NCI-H510A (cell line): ENCODE measurements at places on chromosomes 16 and 17.
A peak's percentile ranks its signal among the peaks of the same experiment; 100 is the strongest.

GRCh38 chr17:27504188-27504995, 48.1 kb downstream of the KSR1 start:
- DNase-seq = peak; percentile 53

DNA sequence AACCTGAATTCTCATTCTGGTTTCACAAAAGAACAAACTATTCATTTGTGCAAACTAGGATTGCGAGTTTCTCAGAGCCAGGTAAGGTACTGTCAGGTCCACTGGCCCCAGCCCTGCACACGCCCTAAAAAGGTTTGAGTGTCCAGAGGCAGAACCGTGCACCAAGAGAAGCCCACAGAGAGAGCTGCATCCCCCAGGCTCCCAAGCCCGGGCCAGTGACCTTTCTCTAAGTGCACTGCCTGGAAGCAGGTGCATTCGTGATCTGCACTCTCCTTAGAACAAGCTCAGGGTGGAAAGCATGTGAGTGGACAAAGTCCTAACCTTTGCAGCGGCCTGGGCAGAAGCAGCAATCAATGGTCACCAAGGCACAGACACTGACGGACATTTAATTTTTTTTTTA, 26.8 kb downstream of the MEAK7 start:
- no peak for DNase-seq

GRCh38 chr16:49057391-49057790, 224.2 kb downstream of the CBLN1 start:
- DNase-seq = no peak

GRCh38 chr16:10114409-10114808, 67.8 kb downstream of the GRIN2A start:
- no peak for DNase-seq

DNA sequence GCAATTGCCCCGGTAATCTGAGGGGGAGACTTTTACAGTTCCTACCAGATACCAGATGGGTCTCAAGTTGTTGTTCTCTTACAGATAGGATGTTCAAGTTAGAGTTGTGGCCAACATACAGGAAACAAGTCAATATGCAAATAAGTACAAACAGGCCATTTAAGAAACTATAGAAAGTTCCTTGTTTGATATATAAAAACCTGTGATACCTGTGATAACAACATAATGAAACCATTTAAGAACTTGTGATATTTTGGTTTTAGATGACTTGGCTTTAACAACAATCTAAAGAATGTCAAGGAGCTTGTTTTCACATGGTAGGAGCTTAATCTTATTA, 16.8 kb downstream of the CDR2 start:
- DNase-seq = no peak

GRCh38 chr17:31008374-31009041, 37.7 kb downstream of the RNF135 start:
- DNase-seq = peak; percentile 88

GRCh38 chr17:67080804-67081203, 36.5 kb downstream of the CACNG1 start:
- DNase-seq = no peak

GRCh38 chr17:67689534-67690177, 28.1 kb upstream of the NOL11 start:
- DNase-seq = peak; percentile 21

- no peak for DNase-seq
These were observed 576 bp downstream of the ZNF768 start for GRCh38 chr16:30525844-30526136.

DNA sequence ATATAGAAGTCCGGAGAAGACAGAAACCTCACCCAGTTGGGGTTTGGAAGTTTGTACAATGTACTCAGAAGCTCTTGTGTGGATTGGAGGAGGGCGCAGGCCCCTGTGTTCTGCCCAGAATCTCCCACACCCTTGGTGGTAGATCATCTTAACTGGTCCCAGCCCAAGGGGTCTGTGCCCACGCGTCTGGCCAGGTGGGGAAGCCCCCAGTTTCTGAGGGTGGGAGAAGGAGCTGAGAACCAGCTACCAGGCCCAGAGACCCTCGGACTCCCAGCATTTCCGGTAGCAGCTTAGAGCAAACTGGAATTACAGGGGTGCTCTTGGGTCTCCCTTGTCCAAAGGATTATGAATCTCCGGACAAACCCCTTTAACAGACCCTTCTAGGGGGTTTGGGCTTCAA, 2.3 kb upstream of the PPP1R9B start:
- DNase-seq = no peak

DNA sequence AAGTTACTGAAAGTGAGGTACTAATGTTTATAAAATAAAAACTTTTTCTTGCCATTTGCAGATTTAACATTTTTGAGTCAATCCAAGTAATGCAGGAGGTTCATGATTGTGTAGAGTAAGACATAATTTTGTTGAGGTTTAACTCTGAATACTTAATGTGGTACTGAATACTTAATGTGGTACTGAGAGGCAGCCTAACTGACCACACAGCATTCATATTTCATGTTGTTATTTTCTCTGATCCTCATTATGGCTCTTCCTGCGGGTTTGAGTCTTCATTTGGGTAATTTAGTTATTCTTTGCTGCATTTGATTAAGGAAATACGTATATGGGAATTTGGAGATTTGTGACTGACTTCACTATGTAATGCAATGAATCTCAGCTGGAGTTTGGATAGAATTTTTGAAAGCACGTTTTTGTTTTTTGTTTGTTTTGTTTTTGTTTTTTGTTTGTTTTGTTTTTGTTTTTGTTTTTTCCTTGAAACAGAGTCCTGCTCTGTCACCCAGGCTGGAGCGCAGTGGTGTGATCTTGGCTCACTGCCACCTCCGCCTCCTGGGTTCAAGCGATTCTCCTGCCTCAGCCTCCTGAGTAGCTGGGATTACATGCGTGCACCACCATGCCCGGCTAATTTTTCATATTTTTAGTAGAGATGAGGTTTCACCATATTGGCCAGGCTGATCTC, 3.8 kb downstream of the SF3B3 start:
- DNase-seq = no peak

DNA sequence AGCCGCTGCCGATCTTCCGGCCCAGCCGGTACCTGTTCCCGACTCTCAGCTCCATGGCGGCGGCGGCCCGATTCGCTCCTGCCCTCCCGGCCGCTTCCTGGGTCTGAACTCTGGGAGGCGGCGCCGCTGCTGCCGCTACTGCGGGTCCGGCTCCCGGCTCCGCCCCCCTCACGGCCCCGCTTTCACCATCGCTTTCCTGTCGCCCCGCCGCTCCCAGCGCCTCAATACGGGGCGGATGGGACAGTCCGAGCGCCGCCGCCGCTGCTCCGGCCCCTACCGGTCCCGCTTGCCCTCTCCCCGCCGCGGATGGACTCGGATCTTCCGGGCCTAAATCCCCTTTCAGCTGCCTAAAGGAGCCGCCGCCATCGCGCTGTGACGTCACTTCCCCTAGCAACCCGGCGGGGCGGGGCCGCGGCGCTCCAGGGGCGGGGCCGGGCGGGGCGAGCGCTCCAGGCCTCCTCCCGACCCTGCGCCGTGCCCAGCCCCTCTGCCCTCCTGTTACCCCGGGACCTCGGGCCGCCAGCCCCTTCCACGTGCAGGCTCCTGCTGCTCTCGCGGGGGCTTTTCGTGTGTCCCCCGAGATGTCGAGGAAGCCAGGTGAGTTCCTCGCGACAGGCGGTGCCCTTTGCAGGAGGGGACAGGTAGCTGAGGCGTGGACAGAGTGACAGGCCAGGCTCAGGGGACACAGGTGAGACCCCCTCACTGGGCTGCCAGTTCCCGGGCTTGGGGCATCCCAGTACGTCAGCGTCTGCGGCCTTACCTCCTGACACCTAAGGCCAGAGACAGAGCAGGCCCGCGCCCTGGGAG, at the start of gene CSNK1D:
CSNK1D (minus strand) TSS at position 374 of the 807 bp plus-strand sequence; CDS start at position 55, 319 bp downstream.
- DNase-seq = peak; percentile 66

DNA sequence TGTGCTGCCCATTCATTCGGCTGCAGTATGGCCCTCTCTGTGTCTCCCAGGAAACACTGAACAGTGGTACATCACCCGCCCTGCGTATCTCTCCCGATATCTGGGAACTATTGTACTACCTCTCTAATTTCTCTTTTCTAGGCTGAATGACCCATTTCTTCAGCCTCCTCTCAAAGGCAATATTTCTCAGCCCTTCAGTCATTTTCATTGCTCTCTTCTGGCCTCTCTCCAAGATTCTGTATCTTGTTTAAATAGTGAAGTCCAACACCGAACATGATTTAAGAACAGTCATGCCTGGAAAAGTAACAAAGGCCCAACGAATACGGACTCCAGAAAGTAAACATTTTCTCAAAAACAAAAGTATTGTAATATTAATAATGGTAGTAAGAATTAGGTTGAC, 220.1 kb downstream of the ZFHX3 start:
- DNase-seq = no peak

- DNase-seq = no peak
These were observed 2.1 kb downstream of the PIK3R6 start for GRCh38 chr17:8865385-8865784.

- DNase-seq = no peak
These were observed 7.3 kb upstream of the DPEP3 start for GRCh38 chr16:67987460-67988160.

GRCh38 chr16:77759201-77759600, 29.2 kb upstream of the VAT1L start:
- DNase-seq = no peak

DNA sequence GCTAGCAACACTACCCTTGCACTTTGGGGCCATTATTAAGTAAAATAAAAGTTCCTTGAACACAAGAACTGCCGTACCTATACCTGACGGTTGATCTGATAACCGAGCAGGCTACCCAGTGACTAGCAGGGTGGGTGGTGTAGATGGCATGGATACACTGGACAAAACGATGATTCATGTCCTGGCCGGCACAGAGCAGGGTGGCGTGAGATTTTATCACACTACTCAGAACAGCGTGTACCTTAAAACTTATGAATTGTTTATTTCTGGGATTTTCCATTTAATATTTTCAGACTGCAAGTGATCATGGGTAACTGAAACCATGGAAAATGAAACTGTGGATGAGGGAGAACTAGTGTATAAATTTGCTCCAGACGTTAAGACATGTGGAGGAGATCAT, 41.0 kb upstream of the MSI2 start:
- no peak for DNase-seq

- DNase-seq = peak; percentile 30
These were observed 111.2 kb downstream of the ANKRD11 start for GRCh38 chr16:89378947-89379771.

DNA sequence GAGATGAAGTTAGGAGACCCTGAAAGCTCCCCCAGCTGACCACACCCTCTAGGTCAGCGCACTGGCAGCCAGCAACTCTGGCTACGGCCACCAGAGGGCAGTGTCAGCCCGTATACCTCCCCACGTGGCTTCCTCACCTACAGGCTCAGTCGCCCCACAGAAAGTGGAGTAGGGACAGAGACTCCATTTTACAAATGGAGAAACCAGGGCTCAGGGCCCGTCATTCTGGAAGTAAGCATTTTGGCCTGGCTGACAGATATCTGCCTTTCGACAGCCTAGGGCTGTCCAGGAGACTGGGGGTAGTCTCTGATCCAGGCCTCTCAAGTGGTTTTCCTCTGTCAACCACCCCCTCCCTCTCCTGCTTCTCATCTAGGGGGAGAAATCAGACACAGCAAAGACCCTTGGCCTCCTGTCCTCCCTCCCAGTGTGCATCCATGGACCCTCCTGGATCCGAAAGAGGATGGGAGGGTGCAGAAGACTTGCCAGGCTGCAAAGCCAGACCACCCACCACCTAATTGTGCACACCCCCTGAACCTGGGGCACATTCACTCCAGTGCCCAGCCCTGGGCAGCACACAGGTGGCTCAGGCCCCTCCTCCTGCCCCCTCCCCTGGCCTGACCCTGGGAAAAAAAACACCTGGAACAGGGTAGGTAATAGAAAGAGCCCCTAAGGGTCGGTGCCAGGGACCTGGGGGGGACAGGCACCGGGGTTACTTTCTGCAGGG, 3.8 kb upstream of the HAP1 start:
- peak; percentile 80 for DNase-seq

DNA sequence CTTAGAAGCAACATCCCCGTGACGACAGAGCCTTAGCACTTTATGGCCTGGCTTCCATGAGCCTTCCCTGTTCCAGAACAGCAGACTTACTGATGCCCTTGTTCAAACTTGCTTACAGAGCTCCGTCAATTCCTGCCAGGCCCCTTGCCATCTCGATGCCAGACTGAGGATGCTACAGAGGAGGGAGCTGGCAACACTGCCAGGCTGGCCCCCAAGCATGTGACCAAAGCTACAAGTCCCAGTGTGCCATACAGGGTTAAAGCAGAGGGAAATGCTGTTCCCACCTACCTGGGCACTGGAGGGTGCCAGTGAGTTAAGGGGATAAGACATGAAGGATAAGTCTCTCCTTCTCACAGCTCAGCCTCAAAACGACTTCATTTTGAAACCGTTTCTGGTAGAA, 33.5 kb upstream of the SREBF1 start:
- no peak for DNase-seq

GRCh38 chr16:2429771-2430663, 770 bp downstream of the CCNF start:
- DNase-seq = no peak

GRCh38 chr16:72841506-72841905, 206.4 kb downstream of the ZFHX3 start:
- DNase-seq = no peak

- DNase-seq = no peak
These were observed 81.6 kb downstream of the DNAH17 start for GRCh38 chr17:78495634-78496033.

GRCh38 chr17:78748730-78749317, 33.2 kb downstream of the CYTH1 start:
- DNase-seq = no peak

- DNase-seq = peak; percentile 62
These were observed 175.3 kb downstream of the UTP18 start for GRCh38 chr17:51435641-51436091.

- peak; percentile 67 for DNase-seq
These were observed 72.8 kb upstream of the MED9 start for GRCh38 chr17:17403899-17404576.

GRCh38 chr16:84985079-84986065, 26.0 kb downstream of the ZDHHC7 start:
- no peak for DNase-seq

- DNase-seq = no peak
These were observed 4.3 kb upstream of the METRN start for GRCh38 chr16:710500-711075.

DNA sequence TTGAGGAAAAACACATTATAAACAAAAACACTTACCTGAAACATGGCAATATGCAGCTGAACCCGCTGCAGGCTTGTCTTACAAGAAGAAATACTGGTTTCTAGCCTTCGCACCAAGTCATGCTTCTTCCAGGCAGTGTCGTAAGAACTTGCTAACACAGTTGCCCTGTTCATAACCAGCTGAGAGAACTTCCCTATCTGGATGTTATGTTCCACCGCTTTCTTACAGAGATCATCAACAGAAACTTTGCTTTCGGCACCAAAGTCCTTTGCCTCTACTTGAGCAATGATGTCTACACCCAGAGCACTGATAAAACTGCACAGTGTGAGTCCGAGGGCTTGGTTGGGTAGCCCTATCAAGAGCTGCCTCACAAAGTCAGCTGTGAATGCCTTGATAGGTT, 27.9 kb upstream of the ARL6IP1 start:
- DNase-seq = no peak
